ENCODE measurements at places on chromosomes 3 and 15. TPM values are rescaled to one million over a fixed set of nuclear protein-coding genes. Genes with fewer than 3 reads are reported as not detected.
A peak's percentile ranks its signal among the peaks of the same experiment; 100 is the strongest.

- DNase-seq: peak; percentile 99
These were observed at the start of gene MED12L for GRCh38 chr3:151085227-151085888. Gene MED12L, plus strand, starts transcription at chr3:151085664. Its CDS starts 1,263 bp downstream, at chr3:151086927.

GRCh38 chr15:69940441-69941300, 157.0 kb downstream of the TLE3 start:
- DNase-seq: no peak

DNA sequence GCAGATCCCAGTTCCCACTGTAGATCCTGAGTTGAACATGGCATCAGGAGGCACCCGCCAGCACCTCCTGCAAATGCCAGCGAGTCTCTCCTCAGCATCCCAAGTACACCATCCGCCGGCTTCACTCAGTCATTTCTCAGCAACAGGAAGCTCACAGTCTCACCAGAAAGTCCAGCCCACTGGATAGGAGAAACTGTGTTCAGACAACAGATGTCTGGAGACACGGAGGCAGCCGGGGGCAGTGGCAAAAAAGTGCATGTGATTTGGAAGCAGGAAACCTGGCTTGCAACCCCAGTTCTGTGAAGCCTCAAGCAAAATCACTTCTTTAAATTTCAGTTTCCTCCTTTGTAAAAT, 68.7 kb downstream of the SRGAP3 start:
- no peak for DNase-seq

- DNase-seq: no peak
These were observed 245.3 kb downstream of the OCA2 start for GRCh38 chr15:27853624-27854455.

GRCh38 chr3:16239086-16239770, 25.5 kb downstream of the DPH3 start:
- no peak for DNase-seq

DNA sequence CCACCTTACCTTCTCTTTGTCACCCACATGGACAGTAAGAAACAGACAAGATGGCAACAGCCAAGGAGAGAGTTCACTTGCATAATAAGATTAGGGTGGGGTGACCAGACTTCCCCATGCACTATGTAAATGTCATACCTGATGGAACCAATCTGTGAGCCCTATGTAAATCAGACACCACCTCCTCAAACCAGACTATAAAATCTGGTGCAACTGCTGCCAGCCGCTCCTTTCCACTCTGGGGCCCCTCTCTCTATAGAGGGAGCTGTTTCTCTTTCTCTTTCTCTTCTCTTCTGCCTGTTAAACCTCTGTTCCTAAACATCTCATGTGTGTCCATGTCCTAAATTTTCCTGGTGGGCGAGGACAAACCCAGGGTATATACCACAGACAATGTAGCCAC, 405.5 kb upstream of the CNTN4 start:
- DNase-seq: no peak

- no peak for DNase-seq
These were observed 656 bp downstream of the CD47 start for GRCh38 chr3:108090049-108090700.

GRCh38 chr15:71753346-71753745, 57.0 kb upstream of the NR2E3 start:
- peak; percentile 78 for DNase-seq

- DNase-seq: no peak
These were observed 3.2 kb downstream of the MAP2K1 start for GRCh38 chr15:66389859-66390381.

DNA sequence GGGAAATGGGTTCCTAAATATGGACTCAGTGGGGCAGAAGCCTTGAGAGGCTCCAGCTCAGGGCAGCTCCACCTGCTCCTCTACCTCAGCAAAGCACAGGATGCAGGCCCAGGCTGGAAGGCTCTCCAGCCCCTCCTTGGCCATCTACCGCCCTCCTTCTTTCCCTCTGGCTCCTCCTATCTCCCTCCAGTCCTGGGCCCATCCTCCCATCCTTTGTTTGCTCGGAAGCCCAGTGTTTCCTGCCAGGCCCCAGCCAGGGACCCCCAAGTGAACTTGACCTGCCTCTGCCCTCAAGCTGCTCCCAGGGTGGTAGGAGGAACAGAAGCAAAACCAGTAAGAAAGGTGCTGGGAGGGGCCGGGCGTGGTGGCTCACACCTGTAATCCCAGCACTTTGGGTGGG, 20.1 kb downstream of the MAPKAPK3 start:
- peak; percentile 54 for DNase-seq

DNA sequence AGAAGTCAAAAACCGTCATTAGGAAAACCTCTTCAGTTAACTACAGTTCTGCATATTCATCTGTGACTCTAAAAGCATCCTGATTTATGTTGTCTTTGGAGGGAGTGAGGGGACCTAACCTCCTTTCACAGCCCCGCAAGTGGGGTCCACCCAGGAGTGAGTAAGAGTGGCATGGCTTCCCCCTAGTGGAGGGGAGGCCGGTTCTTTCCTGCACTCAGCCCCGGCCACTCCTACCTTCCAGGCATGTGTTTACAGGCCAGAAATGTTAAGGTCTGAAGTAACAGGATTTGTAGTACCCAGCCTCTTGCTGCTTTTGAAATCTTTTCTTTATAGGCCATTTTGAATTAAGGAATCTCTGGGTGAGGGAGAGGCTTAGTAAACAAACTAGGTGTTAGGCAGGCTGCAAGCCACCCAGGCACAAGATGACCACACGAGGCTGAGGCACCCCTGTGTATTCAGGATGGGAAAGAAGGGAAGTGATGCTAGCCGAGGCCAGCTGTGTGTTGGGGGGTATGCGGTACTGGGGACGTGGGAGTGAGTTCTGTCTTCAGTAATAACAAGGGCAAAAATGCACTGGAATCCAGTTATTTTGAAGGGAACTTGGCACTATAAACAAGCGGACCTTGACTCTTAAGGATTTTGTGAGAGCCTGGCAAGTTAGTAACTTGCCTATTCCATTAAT, 50.5 kb downstream of the CTDSPL start:
- DNase-seq: peak; percentile 55

- DNase-seq: no peak
These were observed 394.2 kb downstream of the LSAMP start for GRCh38 chr3:116051040-116051439.

DNA sequence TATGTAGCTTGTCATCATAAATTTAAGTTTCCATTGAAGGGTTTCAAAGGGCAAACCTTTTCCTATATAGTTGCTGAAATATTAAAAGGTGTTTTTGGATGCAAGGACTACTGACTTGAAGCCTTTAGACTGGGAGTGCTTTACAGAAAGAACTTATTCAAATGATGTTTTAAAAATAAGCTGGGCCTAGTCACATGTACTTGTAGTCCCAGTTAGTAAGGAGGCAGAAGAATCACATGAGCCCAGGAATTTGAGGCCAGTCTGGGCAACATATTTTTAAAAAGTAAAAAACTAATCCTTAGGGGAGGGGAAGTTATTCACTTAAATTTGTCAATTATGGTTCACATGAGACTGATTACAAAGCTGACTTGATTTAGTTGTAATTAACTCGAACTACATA, 65.0 kb downstream of the SMARCC1 start:
- DNase-seq: no peak

- DNase-seq: no peak
These were observed 6.4 kb downstream of the TEX9 start for GRCh38 chr15:56371495-56372147.

DNA sequence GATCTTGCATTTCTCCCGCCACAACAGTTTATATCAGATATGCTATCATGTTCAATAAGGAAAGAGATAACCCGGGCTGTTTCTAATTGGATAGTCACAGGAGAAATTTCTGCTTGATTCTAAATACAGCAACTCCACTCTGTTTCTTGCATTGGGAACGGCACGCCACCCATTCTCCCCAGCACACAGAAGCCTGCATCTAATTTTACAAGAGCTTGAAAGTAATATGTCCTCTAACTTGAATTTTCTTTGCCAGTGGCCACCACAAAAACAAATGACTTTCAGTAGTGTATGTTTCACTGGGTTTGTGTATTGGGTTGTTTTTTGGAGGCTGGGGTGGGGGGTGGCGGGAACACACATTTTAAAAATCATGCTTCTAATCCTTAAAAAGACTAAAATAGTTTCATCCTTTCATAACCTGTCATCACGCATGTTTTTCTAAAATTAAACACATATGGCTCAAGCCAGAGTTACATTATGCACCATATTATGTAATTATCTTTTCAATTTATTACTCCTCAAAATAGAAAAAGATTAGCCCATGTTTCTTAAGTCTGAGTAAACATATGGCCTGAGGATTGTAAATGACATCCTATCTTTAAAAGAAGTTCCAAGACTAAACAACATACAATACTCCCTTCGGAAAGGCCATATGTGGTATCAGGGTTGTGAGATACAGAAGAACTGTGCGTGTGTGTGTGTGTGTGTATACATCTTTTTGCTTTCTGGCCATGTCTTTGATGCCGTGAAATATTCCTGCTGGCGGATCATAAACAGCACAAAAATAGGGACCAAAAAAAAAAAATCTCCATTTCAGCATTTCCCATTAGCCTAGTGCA, 176.3 kb downstream of the FOXP1 start:
- no peak for DNase-seq

- no peak for DNase-seq
These were observed 21.8 kb upstream of the RBP1 start for GRCh38 chr3:139561255-139561817.

DNA sequence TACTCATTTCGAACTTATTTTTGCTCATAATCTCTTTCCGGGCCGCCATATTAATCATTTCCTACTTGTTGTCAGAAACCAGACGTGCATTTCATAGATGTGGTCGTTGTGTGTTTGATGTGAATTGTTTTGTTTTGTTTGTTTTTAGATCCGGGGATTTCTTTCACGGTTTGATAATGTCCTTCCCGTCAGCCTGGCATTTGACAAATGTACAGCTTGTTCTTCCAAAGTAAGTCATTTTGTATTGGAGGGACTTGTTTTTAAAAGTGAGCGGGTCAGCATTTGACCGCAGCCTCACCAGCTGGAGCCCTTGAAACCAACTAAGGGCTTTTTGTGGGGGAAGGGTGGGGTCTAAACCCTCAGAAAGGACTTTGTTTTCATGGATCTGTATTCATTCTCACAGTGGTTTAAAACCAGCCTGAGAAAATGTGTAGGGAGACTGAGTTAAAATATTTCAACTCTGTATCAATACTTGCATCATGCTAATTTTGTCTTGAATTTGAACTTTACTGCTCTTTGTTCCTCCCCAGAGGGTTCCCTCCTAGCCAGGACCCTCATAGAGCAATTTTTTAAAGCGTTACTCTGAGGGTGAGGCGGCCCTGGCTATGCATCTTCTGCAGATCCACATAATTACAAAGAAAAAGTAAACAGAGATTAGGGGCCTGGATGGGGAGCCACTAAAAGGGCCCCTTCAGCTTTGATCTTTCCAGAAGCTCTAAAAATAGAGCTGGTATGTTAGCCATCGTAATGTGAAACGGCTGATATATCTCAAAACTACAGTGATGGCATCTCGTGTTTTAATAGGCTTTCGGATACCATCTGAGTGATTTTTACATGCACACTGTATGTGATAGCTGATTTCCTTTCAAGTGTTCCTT, 107.9 kb downstream of the ATG7 start:
- peak; percentile 49 for DNase-seq

GRCh38 chr3:118406562-118406961, 628.1 kb downstream of the IGSF11 start:
- no peak for DNase-seq

- peak; percentile 77 for DNase-seq
These were observed 912.7 kb downstream of the TUSC7 start for GRCh38 chr3:117622171-117622841.

GRCh38 chr3:185537369-185537970, 14.9 kb downstream of the LIPH start:
- peak; percentile 62 for DNase-seq

ARHGEF3 gene
- 22.7 TPM for total RNA-seq

GATM gene
- total RNA-seq: 0.59 TPM

TF gene
- total RNA-seq: 0.88 TPM

HTR3C gene
- total RNA-seq: not detected

IGF2BP2 gene
- 80.4 TPM for total RNA-seq

ADPRH gene
- total RNA-seq: 8.3 TPM

CPNE9 gene
- not detected for total RNA-seq

PDIA3 gene
- 160 TPM for total RNA-seq

CD80 gene
- total RNA-seq: 2.5 TPM

VGLL4 gene
- 58.0 TPM for total RNA-seq

SLC22A13 gene
- total RNA-seq: 0.29 TPM
